ENCODE measurements at places on chromosomes 13 and 19.

DNA sequence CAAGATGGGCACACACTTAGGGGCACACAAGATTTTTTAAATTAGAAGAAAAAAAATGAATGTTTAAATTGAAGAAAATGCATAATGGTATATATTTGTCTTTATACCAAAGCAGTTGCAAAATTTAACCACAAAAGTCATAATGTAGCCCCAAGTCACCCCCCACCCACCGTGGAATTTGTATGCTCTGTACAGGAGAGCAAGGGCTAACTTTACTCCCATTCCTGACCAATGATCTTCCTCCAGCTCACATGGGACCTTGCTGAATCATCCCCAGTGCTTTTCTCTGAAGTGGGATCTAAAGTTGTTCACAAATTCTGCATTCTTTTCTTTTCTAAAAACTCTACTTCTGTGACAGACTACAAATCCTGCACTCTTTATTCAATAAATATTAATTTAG, 597.0 kb downstream of the UQCRFS1 start:
- H3K36me3 ChIP-seq, result no peaks in the 10 kb centered on the region
- no peak overlapping the region for H3K27ac ChIP-seq
- no peak for DNase-seq
- H3K4me3 ChIP-seq, result no peak overlapping the region

DNA sequence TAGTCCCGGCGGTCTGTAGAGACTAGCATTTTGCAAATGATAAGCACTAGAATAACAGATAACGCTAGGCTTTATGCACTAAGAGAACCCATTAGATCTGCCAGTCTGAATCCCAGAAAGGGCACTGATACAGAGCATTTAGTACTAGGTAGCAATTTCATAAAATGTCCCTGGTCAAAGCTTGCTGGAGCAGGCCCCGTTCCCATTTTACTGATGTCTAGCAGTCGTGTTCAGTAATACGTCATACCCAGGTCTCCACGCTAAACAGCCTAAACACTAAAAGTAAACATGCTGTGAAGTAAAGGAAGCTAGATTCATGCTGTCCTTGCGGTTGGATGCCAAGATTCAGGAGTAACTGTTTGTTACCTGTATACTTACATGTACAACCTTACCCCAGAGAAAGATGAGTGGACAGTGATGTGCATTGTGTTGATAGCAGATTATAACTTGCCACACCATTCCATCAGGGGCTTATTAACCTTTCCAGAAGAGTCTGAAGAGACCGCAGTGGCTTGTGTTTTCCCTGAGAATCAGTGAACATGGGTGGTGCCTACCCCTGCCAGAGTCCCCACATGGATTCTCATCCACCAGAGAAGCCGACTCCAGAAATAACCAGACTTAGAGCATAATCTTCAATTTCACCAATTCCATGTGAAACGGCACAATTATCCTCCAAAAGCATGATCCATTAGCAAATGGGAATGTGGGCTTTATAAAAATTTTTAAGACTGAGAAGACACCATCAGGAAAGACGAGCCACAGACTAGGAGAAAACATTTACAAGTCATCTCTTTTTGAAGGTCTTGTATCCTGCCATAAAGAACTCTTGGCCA, 3.4 kb upstream of the RPS11 start:
- no peaks in the 10 kb centered on the region for H3K27me3 ChIP-seq
- no peak for DNase-seq
- no peak overlapping the region for H3K4me3 ChIP-seq
- H3K36me3 ChIP-seq, result peaks cover 50% of the 10 kb centered on the region
- H3K4me1 ChIP-seq, result peaks cover 16% of the 10 kb centered on the region
- H3K27ac ChIP-seq, result no peak overlapping the region

DNA sequence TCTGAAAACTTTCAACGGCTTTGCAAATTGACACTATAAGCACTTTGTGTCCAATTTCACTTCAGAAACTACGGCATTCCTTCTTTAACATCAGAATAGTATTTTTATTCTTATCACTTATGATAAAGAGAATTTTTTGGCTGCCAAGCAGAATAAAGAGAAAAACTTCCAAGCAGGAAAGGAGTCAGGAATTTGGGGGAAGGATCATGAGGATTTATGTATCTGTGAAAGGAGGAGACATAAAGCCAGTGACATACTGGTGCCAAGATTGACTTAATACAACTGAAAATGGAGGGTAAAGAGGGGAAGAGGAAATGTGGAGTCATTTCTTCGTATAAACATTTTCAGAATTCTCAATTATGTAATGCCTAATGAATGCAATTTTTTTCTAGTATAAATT, 94.7 kb downstream of the RBM26 start:
- no peak for DNase-seq
- no peaks in the 10 kb centered on the region for H3K36me3 ChIP-seq
- H3K4me1 ChIP-seq, result no peaks in the 10 kb centered on the region
- H3K27me3 ChIP-seq, result no peaks in the 10 kb centered on the region
- no peak overlapping the region for H3K27ac ChIP-seq

GRCh38 chr13:29713839-29714238, 118.4 kb upstream of the SLC7A1 start:
- no peak for DNase-seq
- no peaks in the 10 kb centered on the region for H3K36me3 ChIP-seq
- H3K27me3 ChIP-seq, result no peaks in the 10 kb centered on the region
- H3K27ac ChIP-seq, result no peak overlapping the region
- H3K4me3 ChIP-seq, result no peak overlapping the region

GRCh38 chr19:32936065-32936464, 35.7 kb downstream of the CEP89 start:
- no peak for DNase-seq
- no peak overlapping the region for H3K4me3 ChIP-seq
- H3K4me1 ChIP-seq, result no peaks in the 10 kb centered on the region

- H3K36me3 ChIP-seq, result no peaks in the 10 kb centered on the region
- H3K27ac ChIP-seq, result no peak overlapping the region
- H3K4me3 ChIP-seq, result no peak overlapping the region
- no peak for DNase-seq
These were observed 34.6 kb downstream of the CRTC1 start for GRCh38 chr19:18718015-18718526.

- no peaks in the 10 kb centered on the region for H3K27me3 ChIP-seq
- peak overlapping the region; percentile 99 for H3K27ac ChIP-seq
- H3K36me3 ChIP-seq, result no peaks in the 10 kb centered on the region
- peaks cover 39% of the 10 kb centered on the region for H3K4me1 ChIP-seq
- no peak for DNase-seq
These were observed 1.2 kb upstream of the PLEKHF1 start for GRCh38 chr19:29663861-29664752.
